ENCODE measurements at places on chromosomes 13 and 19. TPM values are rescaled to one million over a fixed set of nuclear protein-coding genes. Genes with fewer than 3 reads are reported as not detected.

Gene CCDC124
- 125 TPM for polyA plus RNA-seq

Gene CYP4F22
- polyA plus RNA-seq: not detected

GRCh38 chr13:37460166-37460565, 138.4 kb downstream of the POSTN start:
- no peaks in the 10 kb centered on the region for H3K27me3 ChIP-seq
- H3K4me3 ChIP-seq: no peak overlapping the region
- H3K36me3 ChIP-seq: no peaks in the 10 kb centered on the region

Gene EXOC3L2
- 0.06 TPM for polyA plus RNA-seq

DNA sequence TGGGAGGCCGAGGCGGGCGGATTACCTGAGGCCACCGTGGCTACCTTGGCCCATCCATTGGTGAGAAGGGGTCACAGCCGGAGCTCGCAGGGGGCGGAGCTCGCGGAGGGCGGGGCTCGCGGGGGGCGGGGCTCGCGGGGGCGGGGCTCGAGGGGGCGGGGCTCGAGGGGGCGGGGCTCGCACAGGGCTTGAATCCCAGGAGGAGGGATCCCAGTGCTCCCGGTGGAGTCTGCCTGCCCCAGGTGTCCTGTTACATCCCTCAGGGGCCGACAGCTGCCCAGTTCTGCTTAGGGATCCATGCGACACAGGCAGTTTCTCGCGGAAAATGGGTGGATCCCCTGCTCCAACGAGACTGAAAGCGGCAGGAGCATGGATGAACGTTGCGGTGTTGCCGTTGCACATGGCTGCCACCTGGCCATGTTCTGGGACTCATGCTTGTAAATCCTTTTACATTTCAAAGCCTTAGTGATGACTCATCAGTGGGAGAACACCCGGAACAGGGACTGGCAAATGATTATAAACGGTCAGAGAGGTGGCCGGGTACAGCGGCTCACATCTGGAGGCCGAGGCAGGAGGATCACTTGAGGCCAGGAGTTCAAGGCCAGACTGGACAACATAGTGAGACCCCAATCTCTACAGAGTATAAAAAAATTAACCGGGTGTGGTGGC, 25.1 kb downstream of the TMPRSS9 start:
- no peak overlapping the region for H3K27ac ChIP-seq
- no peaks in the 10 kb centered on the region for H3K27me3 ChIP-seq
- peaks cover 10% of the 10 kb centered on the region for H3K4me1 ChIP-seq
- H3K4me3 ChIP-seq: peak overlapping the region; percentile 57
- no peaks in the 10 kb centered on the region for H3K36me3 ChIP-seq

Gene ZNF418
- polyA plus RNA-seq: 1.0 TPM

Gene DOCK6
- 11.8 TPM for polyA plus RNA-seq

Gene NLRP11
- polyA plus RNA-seq: not detected

All from GM23248 (cell line).